ENCODE measurements at places on chromosomes 5 and 9.

- peak; percentile 68 for DNase-seq
Observed at GRCh38 chr9:91659529-91660495, 236.2 kb upstream of the NFIL3 start.

DNA sequence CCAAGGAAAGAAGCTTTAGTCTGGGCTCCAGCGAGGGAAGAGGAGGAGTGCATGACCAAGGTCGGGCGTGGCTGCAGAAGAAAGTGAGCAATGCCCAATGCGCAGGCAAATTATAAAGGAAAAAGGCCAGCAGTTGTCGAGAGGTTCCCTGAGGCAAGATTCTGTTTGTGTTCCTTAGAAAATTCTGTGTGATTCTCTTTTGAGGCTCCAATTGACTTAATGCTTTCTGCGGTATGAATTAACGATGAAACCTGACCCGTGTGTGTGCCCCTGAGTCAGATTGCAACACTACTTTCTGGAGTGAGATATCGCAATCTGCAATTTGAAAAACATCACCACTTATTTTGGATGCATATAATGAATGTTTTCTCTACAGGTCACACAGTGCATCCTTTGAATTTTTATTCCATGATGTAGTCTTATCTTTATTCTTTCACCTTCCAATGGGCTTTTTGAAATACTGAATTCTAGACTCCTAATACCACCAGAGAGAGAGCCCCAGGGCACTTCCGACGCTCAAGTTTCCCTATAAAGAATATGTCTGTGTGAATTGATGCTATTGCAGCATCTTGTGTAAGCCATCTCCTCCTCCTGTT, 117.9 kb upstream of the IL6ST start:
- peak; percentile 92 for DNase-seq

DNA sequence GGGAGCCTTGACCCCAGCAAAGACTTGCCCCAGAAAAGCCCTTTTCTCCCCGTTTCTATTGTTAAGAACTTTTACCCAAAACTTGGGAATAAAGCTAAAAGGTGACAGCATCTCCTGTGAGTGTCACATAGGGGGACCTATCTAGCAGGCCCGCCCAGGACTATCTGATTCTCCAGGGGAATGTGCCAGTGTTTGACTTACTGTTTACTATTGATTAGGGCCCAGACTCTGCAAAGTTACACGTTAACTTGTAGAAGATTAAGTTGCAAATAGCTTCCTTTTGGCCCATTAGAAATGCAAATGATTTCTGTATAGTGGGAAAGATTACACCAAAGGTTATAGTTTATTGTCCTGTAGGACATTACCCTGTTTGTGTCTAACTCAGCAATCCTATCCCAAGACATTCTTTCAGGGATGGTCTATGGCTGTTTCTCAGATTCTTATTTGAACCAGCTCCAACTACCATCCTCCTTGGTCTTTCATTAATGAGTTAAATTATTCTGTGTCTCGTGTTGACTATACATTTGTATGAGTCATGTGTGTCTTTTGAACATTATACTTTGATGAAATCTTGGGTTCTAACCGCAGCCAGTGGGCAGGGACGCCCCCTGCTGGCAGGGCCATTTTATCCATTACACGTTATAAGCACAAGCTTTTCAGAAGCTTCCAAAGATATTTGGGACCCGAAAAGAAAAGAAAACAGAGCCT, 60.7 kb downstream of the HRH2 start:
- peak; percentile 28 for DNase-seq

- DNase-seq = no peak
Observed at GRCh38 chr9:4654084-4654483, 8.0 kb upstream of the PLPP6 start.

DNA sequence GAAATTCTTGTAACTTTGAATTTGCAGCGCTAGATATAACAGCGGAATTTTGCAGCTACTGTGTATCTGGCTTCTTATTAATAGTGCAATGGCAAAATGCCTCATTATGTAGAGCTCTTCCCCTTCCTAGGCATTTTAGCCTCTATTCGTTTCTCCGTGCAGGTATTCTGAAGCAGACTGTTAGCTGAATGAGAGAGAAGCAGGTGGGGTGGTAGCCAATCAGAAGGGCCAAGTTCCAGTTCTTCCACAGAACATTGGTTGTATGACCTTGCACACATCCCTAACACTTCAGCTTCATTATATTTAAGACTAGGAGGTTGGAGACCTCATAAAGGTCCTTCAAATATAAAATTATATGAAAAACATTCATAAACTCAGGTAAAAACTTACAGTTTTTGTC, 1.2 kb upstream of the VPS13A start:
- no peak for DNase-seq

DNA sequence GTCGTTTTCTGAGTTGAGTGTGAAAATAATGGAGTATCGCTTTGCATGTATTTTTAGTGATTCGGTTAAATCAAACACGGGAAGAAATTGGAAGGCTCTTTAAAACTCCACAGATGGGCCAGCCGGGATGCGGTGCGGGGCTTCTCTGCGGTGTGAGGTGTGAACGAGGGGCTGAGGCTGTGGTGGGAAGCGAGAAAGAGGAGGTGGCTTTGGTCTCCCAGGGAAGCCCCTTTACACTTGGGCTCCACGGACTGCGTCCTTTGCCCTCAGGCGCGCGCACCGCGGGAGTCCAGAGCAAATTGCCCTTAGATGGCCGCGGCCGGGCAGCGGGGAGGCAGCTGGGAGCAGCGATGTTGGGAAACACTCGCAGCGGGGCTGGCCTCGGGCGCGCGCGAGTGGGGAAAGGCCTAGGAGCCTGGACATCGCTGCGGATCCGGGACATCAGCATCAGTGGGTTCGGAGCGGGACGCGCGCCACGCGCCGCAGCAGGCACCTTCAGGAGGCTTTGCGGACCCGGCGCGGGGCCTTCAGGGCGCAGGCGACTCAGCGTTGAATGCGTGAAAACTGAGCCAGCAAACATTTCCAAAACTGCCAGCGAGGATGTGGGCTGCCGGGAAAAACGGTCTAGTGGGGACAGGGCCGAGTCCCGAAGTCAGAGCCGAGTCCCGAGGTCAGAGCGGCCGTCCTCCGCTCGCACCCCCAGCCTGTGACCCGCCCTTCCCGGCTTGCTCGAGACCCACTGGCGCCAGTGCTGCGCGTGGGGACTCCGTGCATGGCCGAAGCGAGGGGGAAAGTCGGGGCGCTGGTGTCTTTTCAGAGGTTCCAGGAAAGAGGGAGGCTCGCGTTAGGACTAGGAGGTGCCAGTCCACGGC, 6.5 kb downstream of the IRX1 start:
- no peak for DNase-seq

DNA sequence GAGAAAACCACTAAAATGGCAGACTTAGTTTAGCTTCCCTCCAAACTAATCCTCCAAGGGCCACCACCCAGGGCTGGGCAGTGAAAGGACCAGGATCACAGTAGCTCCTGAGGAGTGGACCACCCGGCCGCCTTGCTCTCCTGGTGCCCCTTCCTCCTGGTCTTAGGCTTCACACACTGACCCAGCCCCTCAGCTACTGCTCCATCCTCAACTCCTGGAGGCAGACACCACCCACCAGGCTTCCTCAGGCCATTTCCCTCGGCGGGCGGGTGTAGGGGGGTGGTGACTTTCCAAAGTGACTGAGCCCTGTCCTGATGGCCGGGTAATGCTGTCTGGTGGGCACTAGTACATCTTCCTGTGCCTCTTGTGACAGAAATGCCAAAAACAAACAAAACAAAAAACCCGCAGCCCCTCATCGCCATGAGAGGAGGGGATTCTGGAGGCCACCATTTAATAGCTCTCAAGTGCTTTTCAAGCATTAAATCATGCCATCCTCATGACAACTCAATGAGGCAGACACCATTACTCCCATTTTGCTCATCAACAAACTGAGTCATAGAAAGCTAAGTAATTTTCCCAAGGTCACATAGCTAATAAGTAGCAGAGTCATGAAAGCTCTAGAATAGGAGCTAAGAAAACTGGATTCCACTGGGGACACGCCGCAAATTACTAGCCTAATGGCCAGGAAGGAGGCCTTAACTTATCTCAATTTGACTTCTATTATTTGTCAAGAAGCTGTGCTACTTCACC, 91.3 kb upstream of the LRRTM2 start:
- no peak for DNase-seq

DNA sequence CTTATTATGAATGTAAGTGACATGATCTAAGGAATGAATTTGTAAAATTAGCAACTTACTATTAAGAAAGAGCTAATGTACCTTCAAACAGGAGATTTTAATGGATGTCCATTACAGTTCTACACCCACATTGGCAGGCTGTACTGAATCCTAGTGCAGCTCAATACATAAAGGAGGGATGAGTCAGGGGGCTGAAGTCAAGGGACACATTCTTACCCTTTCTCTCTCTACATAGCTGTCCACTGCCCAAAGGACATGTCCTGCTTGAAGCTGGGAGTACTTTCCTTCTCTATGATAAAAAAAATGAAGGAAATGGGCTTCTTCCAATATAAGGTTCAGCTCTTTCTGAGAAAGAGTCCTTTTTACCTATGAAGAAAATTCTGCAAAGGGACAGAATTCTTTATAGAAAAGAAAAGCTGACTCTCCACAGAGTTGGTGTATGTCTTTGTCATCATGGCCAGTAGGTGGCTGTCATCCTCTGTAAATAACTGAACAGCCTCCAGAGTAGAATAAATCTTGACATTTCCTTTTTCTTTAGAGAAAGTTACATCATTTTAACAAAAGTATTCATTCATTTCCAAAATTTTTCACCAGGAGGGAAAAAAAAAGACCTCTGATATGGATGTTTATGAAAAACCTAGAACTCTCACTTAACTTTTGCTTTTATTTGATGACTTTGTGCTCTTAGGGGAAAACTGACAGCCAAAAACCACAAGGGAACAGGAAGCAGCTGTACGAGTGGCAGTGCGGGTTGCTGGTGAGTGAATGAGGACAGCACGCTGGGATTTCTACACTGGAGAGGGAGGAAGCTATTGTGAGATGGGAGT, 13.1 kb upstream of the IFNA14 start:
- DNase-seq = peak; percentile 56

- DNase-seq = no peak
Observed at GRCh38 chr5:113808956-113809355, 295.5 kb downstream of the YTHDC2 start.

GRCh38 chr9:134056483-134057306, 11.1 kb downstream of the BRD3 start:
- DNase-seq = no peak

- DNase-seq = peak; percentile 82
Observed at GRCh38 chr5:148740966-148741742, 85.3 kb upstream of the ADRB2 start.

- no peak for DNase-seq
Observed at GRCh38 chr5:62376064-62376463, 27.6 kb downstream of the DIMT1 start.

DNA sequence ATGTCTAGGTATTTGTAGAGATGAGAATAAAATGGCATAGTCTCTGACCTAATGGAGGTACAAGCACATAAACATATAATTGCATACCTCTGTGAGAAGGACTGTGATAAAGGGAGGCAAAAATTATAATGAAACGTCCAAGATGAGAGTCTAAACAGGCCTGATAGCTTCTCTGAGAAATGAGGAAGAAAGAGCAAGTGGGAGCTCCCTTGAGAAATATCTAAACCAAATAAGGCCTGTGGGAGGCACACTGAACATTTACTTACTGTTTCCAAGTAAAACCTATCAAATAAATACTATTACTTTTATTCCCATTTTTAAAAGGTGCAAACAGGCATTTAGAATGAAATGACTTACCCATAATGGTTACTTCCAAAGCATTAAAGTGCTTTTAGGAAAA, 125.6 kb upstream of the PAPPA start:
- DNase-seq = no peak

DNA sequence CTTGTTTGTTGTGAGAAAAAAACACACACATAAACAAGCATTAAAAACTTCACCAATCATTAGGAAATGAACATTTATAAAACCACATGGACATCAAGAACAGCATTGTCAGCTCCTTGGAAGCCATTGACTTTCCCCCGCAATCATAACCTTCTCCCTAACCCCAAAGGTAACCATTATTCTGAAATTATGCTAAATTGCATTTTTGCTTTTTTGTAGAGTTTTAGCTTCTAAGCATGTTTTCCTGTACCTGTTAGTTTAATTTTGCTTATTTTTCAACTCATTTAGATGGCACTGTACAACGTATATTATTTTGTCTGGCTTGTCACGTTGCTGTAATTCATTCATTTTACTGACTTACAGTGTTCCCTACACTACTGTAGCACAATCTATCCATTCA, 36.8 kb downstream of the PDE6A start:
- no peak for DNase-seq

- no peak for DNase-seq
Observed at GRCh38 chr5:118520771-118521415, 467.5 kb downstream of the DTWD2 start.

DNA sequence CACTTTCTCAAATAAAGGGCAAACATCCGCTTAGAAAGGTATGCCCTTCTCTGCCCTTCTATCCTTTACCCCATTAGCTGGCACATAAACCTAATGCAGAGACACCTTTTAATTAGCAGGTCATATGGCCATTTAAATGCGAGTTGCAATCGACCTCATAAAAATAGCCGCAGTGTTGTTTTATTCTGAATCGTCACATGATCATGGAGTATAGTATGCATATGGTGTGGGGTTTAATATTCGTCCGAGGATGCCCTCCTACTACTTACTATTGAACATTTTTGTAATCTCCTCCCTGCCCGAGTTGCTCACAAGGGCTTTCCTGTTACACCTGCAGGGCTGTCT, 72.0 kb downstream of the PIK3R1 start:
- DNase-seq = no peak

DNA sequence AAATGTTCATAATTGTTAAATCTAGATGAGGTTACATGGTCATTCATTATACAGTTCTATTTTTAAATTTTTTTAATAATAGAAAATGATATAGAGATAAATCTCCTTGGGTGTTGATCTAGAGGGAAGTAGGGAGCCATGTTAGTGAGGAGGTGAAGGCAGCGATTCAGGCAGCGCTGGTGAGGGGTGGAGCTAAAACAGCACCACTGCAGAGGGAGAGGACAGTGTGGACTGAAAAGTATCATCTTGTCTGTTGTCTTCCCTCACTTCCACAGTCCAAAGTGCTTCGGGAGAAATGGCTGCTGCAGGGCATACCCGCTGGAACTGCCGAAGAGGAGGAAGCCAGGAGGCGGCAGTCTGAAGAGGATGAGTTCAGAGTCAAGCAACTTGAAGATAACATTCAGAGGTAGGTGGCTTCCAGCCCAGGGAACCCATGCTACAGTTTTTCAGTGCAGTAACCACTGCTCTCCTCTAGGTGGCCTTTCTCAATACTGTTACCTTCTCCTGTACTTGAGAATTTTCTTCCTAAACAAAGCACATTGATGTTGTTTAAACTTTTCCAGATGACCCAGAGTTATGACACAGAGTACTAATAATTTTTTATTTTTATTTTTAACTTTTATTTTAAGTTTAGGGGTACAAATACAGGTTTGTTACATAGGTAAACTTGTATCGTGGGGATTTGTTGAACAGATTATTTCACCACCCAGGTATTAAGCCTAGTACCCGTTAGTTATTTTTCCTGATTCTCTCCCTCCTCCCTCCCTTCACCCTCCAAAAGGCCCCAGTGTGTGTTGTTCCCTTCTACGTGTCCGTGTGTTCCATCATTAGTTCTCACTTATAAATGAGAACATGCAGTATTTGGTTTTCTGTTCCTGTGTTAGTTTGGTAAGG, 100.5 kb downstream of the PALM2AKAP2 start:
- DNase-seq = peak; percentile 56

Data from adipocyte (in vitro differentiated cells).